ENCODE measurements at places on chromosomes 12 and 14.

- DNase-seq, result no peak
Measured at GRCh38 chr14:75291331-75291730, 12.7 kb downstream of the FOS start.

DNA sequence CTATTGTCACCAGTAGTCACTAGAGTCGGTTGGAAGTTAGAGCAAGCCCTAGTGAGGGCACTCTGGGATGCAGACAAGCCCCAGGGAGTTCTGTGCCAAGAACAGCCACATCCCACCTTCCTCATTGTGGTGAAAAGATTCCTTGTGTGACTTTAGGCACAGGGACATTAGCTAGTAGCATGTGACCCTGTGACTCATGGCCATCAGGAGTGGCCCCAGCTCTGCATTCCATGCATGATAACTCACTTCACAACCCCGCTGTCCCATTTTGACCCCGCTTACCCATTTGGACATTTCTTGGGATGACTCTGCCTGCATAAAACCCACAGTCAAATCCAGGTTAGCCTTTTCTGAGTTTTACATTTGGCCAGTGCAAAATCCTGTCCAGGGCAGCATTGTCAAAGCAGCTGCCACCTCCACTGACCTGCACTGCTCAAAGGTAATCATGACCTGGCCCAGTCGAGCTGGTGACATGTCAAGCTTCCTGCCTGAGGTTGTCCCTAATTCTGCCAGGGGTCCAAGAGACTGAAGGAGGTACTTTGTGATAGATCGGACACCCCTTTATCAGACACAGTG is 430.5 kb downstream of the DPF3 start:
- no peak for DNase-seq

GRCh38 chr12:581321-581720 is 81.9 kb downstream of the NINJ2 start:
- no peak for DNase-seq

DNA sequence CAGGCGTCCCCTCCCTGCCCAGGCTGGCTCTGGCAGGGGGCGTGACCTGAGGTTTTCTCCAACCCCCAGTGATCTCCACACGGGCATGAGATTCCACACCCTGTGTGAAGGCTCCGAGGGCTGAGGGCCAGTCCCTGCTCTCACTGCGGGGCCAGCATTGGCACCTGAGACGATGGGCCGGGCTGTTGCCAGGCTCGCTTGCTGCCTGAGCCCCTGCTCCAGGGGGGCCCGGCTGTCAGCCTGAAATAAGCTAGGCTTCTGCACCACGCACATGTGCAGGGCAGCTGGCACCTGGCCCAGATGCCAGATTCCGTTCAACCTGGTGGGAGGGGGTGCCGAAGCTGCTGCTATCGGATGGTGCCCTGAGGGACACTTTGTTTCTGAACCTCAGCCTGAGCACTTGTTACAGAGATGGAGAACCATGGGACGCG is 196.5 kb upstream of the PRMT8 start:
- DNase-seq, result no peak

- DNase-seq, result no peak
Measured at GRCh38 chr14:44896275-44897040, 65.3 kb downstream of the KLHL28 start.

DNA sequence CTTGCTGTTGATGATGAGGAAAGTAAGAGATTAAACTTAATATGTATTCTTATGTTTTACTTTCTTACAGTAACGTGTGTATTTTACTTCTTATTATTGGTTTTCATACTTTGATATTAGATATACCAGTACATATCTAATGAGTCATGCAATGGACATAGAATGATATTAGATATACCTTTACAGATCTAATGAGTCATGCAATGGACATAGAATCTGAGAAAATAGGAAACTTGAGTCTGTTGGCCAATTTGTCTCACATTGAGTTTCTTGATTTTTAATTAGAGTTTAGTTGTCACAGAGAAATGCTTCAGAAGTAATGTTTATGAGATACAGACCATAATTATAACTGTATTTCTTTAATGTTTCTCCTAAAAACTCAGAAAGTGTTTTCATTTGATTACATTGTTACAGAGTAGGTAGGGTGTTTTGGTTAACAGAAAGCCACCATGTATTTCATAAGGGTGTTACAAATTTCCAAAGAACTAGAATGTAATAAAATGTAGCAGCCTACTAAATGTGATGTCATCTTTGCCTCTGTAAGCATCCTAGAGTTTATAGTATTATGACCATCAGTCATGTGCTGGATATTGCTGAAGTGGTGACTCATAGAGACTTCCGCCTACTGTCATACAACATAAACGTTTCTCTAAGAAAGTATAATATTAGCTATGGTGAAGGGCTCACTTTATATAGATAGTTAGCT is 3.0 kb downstream of the GAS2L3 start:
- no peak for DNase-seq

- DNase-seq, result no peak
Measured at GRCh38 chr12:100186071-100186470, 14.5 kb upstream of the ACTR6 start.

DNA sequence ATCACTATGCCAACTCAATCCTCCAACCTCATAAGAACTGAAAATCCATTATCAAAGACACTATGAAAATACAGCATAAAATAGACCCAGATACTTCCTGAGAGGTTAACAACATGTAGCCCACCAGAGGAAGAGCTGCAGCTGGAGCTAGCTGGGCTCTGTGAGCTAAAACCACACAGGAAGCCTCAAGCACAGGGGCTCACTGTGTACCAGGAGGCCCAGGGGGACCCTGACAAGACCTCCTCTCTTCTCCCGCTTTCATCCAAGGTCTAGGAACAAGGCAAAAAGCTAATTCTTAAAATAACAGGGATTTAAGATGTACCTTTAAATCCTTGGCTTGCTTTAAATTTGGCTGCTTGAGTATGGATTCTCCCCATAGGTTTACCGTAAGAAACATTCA is 53.6 kb downstream of the EIF2S3B start:
- DNase-seq, result no peak

DNA sequence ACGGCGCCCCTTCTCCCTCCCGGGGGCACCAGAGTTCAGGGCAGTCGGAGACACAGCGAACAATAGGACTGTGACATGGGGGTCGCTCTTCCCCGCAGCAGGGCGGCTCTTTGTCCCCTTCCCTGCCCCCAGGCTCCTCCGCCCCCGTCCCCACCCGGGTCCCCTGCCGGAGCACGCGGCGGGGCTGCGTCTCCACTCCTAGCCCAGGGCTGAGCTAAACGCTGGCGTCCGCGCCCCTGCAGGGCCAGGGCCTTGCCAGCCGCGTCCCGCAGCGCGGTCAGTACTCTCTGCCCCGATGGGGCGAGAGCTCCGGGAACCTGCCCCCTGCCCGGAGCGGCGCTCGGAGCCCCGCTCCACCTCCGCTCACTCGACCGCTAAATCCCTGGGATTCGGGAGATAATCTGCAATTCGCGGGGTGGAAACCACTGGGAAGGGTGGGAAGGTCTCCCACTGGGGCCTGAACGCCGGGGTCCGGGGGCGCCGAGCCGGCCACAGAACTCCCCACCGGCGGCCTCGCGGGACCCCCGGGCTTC is 825 bp upstream of the CCDC85C start:
- DNase-seq, result no peak

- peak; percentile 59 for DNase-seq
Measured at GRCh38 chr14:50023671-50024490, 92.5 kb downstream of the VCPKMT start.

DNA sequence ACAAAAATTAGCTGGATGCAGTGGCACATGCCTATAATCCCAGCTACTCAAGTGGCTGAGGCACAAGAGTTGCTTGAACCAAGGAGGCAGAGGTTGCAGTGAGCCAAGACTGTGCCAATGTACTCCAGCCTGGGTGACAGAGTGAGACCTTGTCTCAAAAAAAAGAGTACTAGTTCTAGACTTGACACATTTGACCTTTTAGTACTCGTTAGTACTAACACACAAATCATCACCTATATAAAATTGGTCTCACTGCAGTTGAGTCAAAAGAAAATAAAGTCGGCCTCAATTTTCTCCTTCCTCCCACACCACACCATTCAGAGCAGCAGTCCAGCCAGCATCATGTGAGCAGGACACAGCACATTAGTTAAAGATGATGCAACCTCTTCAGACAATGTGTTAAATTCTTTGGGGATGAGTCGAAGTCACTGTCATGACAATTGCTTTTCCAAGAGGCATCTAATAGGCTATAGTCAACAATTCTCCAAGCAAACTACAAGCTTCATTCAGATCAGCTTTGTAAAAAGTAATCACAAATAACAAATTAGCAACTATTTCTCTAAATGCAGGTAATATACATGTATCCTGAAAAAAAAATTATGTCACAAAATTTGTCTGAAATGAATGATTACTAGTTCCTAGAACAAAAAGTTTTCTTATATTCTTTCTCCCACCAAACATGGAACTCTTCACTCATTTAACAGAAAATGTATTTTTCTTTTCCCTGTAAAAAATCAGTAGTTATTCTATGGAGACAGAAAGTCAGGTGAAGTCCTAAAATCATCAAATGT is 55.6 kb downstream of the CLIP1 start:
- DNase-seq, result peak; percentile 48

DNA sequence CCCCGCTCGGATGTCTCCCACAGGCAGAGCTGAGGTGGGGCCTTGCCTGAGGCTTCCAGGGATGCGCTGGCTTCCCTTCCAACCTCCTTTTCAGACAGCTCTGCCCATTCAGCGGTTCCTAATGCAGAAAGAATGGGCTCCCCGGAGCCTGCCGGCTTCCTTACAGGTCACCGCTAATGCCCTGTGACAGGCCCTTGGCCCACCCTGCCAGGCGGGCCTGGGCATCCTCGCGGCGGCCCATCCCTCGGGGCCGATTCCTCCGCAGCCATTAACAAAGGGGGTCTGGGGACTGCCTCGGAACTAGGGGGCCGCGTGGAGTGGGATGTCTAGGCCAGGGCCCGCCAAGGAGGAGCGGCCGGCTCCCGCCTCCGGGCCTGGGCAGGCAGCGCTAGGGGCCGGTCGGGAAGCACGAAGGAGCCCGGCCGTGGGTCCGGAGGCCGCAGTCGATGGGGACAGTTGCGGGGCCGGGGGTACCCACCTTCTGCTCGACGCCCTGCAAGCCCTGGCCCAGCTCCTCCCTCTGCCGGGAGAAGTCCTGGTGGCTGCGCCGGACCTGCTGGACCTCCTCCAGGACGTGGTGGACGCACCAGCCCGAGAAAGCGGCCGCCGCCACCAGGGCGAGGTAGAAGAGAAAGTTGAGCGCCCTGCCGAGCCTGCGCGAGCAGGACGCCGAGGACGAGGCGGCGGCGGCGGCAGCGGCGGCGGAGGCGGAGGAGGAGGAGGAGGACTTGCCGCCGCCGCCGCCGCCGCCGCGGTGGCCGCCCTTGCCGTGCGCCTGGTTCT is 738 bp downstream of the CKAP4 start:
- DNase-seq, result no peak

DNA sequence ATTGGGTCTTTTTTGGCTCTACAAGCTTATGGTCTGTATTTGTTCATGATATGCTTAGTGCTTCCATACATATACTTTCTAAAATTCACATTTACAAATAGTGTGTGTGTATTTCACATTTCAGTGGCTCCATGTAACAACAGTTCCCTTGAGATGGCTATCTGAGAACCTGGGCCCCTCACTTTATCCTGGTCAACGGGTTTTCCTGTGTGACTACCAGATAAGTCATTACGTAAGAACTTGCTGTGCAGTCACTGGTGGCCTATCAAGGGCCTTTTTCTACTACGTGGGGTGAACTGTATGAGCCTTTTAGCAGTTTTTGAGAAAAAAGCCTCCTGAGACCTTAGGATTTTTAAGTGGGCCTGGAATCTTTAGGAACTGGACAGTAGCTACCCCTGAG is 454.1 kb downstream of the PCNX1 start:
- no peak for DNase-seq

GRCh38 chr14:24249230-24250021 is 7.0 kb upstream of the TINF2 start:
- no peak for DNase-seq

GRCh38 chr14:61923348-61923747 is 161.1 kb downstream of the SNAPC1 start:
- DNase-seq, result no peak

DNA sequence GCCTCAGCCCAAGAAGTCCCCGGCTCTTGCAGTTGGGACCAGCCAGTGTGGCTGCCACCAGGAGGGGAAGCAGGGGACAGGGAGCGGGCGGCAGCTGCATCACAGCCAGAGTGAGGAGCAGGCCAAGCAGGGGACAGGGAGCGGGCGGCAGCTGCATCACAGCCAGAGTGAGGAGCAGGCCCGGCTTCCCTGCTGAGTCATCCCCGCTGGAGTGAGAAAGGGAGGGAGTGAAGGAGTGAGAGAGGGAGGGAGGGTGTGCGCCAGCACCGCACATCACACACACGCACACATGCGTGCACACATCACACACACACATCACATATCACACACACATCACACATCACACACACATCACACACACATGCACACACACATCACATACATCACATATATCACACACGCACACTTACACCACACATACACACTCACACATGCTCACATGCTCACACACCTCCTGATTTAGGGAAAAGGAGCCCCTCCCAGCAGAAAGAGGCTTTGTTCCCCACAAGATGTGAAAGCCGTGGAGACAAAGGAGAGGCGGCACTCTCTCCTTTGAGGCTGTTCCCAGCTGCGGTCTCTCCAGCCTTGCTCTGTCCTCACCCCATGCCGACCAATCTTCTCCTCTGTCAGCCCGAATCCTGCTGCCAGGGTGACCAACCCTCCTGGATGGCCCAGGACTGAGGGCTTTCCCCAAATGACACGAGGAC is 16.7 kb upstream of the ZDHHC22 start:
- DNase-seq, result peak; percentile 24

- DNase-seq, result peak; percentile 16
Measured at GRCh38 chr14:95774265-95775160, 60.6 kb upstream of the TCL1A start.

DNA sequence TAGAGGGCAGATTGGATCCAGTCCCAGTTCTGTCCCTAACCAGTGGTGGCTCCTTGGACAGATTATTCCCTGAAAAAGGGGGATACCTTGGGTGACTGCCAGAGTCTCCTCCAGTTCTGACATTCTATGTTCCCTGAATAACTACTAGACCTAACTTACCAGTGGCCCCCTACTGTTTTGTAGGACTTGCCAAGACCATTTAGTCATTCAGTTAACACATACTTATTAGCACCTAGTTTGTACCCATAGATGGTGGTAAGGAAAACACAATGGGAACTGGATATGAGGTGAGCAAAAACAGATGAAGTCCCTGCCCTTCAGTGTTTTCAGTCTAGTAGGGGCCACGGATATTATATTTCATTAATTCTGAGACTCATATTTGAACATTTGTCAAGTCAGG is 3.5 kb downstream of the PRPF40B start:
- DNase-seq, result no peak

- DNase-seq, result no peak
Measured at GRCh38 chr14:77911356-77911755, 111.4 kb downstream of the ADCK1 start.

GRCh38 chr12:22406627-22407026 is 72.1 kb upstream of the ST8SIA1 start:
- DNase-seq, result no peak

DNA sequence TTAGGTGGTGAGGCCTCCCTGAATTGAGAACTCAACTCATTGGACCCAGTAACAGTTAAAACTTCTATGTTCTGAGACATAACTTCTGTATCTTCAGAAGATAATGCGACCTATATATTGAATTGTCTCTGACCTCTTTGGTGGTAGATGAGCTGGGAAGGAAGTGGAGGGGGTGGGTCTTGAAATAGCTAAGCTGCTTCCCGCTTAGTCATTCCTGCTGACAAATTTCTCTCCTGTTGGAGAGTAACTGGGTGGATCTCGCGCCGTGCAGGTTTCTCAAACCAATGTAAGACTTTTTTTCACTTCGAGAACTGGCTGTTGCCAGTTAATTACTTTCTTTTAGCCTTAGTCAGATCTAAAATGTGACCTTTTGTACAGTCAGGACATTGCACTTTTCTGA is 100.8 kb downstream of the PPHLN1 start:
- no peak for DNase-seq
